Calu3 (cell line): ENCODE measurements at places on chromosomes 5 and 9. TPM values are rescaled to one million over a fixed set of nuclear protein-coding genes. Genes with fewer than 3 reads are reported as not detected.

The GARIN3 gene
- total RNA-seq = not detected in 2 replicates

The PDE6A gene
- not detected in 2 replicates for total RNA-seq

The NUP188 gene
- 34.3 and 49.6 TPM in 2 replicates for total RNA-seq

The GNPDA1 gene
- 53.2 and 54.0 TPM in 2 replicates for total RNA-seq

The FOXD4L3 gene
- 0.95 and 1.2 TPM in 2 replicates for total RNA-seq

The FOXD4L6 gene
- 0.28 TPM in 1 of 2 replicates, not detected in the other for total RNA-seq

The CAPSL gene
- not detected in 2 replicates for total RNA-seq

The GCNT4 gene
- total RNA-seq = 4.5 and 5.8 TPM in 2 replicates

The PCDHGB6 gene
- 9.6 and 13.4 TPM in 2 replicates for total RNA-seq

The C7 gene
- not detected in 2 replicates for total RNA-seq

The PLCXD3 gene
- total RNA-seq = not detected in 2 replicates

The SMARCA2 gene
- 39.3 and 47.4 TPM in 2 replicates for total RNA-seq

The RLN1 gene
- total RNA-seq = not detected in 2 replicates

The RNF224 gene
- total RNA-seq = 1.6 and 1.7 TPM in 2 replicates

The SPINK7 gene
- not detected in 2 replicates for total RNA-seq

GRCh38 chr5:140953234-140953633 lies 13.0 kb upstream of the PCDHAC2 start:
- no peak for DNase-seq

GRCh38 chr5:131974016-131974415 lies 28.6 kb upstream of the MEIKIN start:
- DNase-seq = no peak

DNA sequence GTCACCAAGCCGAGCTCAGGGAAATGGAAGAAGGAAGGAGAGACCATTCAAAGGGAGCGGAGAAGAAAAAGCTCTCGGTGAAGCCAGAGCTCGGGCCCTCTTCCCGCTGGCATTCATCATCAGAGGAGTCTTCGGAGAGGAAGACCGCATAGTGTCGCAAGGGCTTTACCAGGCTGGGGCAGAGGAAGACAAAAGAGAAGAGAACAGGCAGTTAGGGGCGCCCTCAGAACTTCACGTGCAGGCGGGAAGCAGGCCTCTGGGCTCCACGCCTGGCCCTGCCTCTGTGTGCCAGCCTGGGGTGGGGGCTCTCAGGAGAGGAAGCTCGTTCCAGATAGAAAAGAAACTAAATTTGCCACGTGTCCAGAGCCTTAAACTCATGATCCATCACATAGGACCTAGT lies 31.7 kb downstream of the CRB2 start:
- DNase-seq = no peak

DNA sequence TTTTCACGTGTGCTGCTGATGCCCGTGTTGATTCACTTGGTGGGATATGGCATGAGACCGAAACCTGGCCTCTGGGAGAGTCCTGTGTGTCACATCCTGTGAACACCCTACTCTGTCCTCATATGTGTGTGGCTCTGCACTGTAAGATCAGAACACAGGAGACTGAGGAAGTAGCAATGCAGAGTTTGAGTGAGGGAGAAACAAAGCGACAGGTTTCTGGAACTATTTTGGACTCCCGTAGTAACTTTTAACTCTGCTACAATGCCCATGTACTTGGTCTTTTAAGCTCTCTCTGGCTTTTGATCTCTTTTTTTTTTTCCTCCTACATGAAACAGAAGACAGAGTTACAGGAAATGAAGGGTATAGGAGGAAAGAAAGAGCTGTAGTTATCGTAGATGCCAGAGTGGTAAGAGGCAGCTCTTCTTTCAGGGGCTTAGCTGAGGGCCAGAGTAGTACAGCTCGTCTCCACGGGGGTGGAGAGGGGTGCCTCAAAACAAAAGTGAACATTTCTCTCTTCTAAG lies 26.6 kb downstream of the GRAMD2B start:
- no peak for DNase-seq

DNA sequence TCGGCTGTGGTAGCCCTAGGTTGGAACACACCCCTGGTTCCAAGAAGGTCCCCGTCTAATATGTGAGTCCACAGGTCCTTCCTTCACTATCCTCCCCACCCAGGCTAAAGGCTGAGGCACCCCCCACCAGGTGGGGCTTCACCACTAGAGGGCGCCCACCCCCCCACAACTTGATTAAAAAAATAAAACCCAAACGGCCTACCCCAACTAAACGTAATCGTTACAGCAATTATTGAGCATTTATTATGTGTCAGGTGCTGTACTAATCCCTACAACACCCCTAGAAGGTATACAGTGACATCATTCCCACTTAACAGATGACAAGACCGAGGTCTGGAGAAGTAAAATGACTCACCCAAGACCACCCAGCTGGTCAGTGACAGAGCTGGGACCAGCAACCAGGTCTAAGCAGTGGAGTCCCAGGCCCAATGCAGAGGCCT lies 65.0 kb downstream of the FGF18 start:
- DNase-seq = peak; percentile 57

DNA sequence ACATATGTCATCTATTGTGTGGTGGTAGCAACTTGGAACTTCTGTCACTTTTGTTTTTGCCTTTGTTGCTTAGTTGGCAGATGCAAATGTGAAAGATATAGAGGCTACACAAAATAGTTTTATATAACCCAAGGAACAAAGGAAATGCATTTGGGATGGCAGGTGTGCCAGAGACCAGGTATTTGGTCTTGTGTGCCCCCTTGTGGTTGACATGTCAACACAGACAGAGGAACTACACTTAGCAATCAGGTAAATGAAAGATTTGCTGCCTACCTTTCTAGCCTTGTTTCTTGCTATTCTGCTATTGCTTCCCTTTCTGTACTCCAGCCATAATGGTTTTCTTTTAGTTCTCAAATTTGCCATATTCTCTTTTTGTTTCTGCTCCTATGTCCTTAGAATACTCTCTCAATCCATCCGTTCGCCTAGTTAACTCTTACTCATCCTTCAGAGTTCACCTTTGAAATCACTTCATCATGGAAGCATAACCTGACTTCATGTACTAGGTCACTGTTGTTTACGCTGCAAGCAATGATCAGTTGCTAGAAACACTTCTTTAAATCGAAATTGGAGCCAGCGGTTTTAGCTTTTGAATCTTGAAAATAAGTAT lies 119.5 kb downstream of the TRPM3 start:
- peak; percentile 63 for DNase-seq

GRCh38 chr5:41598011-41598410 lies 87.6 kb upstream of the PLCXD3 start:
- no peak for DNase-seq

- no peak for DNase-seq
These were observed 578.7 kb upstream of the ZNF462 start for GRCh38 chr9:106284296-106284695.

- DNase-seq = no peak
These were observed 63.7 kb downstream of the NEK6 start for GRCh38 chr9:124321416-124321815.

DNA sequence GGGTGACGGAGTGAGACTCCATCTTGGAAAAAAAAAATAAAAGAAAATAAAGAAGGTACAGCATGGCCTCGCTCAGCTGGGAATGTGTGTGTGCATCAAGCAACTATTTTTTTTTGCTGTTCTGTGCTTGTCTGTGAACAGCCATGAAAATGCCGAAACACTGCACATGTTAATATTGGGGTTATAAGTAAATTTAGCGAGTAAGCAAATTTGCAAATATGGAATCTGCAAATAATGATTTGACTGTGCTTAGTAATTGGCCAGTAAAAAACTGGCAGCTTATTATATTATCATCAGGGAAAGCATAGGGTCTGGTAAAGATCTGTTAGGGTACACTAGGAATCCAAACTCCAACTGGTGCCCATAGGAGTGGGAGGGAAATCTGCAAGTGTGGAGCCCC lies 278.1 kb upstream of the KLF4 start:
- no peak for DNase-seq

DNA sequence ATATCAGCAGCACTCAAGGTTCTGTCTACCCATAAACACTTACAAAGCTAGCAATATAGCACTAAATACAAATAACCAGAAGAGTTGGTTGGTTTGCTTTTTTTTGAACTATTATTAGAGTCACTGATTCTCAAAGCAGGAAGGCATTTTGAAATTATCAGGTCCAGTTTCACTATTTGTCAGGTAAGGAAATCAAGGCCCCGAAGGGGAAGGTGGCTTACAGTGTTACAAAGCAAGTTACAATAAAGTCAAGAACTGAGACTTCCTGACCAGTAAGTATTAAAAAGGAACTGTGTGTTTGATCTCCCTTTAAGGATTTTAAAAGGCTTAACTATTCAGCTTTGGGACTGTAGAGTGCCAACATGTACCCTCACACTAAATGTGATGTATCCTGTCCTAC lies 10.8 kb downstream of the C5orf15 start:
- no peak for DNase-seq

DNA sequence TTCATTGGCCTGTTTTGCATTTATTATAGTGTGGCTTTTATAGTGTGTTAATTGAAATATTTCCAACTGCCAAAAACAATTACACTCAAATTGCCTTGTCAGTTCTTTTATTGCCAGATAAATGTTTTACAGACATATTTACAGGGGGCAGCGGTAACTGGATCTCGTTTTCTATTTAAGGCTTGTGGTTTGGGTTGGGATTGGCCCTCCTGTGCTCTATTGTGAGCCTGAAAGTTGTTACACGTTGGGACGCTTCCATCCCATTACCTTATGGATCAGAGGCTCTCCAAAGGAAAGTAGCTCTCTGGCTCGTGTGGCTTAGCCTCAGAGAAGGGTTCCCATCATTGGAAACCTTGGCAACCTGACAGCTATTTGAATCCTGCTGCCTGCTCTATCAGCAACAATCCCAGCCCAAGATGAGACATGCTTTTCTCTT lies 20.8 kb downstream of the DNAI1 start:
- DNase-seq = no peak

GRCh38 chr9:86282077-86282978 lies at the start of gene ISCA1:
ISCA1 (minus strand) TSS chr9:86282538; CDS start chr9:86282458, 80 bp downstream.
- DNase-seq = peak; percentile 93

DNA sequence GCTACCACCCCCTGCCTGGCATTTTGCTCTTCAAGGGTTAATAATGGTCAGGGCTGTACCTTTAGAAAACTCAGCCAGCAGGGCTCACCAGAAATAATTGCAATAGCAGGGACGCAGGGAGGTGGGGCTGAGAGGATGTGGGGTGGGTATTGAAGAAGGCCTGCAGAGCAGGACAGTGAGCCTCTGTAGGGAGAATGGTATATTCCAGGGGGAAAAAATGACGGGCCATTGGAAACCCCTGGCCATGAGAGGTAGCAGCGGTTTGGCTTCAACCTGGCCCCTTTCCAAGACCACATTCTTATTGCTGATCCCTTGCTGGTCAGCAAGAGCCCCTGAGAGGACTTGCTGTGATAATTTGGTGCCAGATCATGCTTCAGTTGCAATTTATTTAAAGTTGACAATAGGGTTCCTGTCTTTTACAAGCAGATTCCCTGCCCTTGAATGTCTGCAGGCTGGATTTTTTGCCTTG lies 36.7 kb upstream of the CTNNA1 start:
- peak; percentile 56 for DNase-seq

DNA sequence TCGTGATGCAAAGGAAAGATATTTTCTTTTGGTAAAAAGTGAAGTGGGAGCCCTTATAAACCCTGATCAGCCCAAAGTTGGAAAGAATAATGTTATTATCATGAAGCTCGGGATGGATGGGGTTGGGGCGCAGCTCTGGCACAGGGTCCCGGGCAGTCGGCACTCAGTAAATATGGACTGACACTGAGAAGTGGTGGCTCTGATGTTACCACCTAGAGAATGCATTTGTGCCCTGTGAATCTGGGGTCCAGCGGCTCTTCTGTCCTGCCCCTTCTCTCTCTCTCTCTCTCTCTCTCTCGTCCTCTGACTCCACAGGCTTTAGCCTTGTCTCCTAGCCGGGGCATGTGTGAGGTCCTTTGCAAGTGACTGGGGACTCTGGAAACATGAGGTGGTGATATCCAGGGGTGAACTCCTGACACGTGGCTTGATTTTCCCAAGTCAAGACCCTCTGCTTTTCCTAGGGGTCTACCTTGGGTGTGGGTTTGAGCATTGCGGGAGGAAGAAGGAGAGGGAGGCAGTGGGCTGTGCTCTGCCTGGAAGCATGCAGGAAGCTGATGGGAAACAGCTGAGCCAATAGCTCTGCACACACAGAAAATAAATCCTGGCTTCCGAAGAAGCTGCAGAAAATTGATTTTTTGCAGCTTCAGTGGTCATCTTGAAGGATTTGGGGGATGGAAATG lies 162.7 kb downstream of the MACROH2A1 start:
- DNase-seq = no peak

- DNase-seq = no peak
These were observed 150.9 kb downstream of the ISOC1 start for GRCh38 chr5:129245489-129245888.

GRCh38 chr5:17216176-17216973 lies 1.1 kb upstream of the BASP1 start:
- peak; percentile 75 for DNase-seq

DNA sequence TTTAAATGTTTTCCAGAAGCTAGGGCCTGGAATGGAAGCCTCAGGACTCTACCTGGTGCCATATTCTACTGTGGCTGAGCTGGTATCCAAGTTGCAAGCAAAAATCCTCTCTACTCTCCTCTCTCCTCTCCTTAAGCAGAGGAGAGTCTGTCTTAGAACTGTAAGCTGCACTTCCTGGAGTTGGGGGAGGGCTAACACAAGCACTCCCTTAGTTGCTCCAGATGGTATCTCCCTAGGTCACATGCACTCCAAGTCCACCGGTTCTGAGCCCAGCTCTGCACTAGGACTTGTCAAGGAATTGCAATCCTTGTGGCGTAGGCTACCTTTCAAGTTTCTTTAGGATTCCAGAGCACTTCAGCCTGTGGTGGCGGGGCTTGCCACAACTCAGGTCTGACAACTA lies 513.9 kb upstream of the RGMB start:
- DNase-seq = no peak

GRCh38 chr9:5688109-5688508 lies 59.2 kb downstream of the RIC1 start:
- DNase-seq = no peak

GRCh38 chr9:95140821-95141220 lies 176.7 kb downstream of the FANCC start:
- no peak for DNase-seq

- DNase-seq = no peak
These were observed 1074.2 kb upstream of the WWC1 start for GRCh38 chr5:167217097-167217743.

GRCh38 chr5:134131578-134132350 lies 17.3 kb downstream of the TCF7 start:
- DNase-seq = no peak

- no peak for DNase-seq
These were observed 19.6 kb upstream of the TNFAIP8 start for GRCh38 chr5:119336262-119336661.

DNA sequence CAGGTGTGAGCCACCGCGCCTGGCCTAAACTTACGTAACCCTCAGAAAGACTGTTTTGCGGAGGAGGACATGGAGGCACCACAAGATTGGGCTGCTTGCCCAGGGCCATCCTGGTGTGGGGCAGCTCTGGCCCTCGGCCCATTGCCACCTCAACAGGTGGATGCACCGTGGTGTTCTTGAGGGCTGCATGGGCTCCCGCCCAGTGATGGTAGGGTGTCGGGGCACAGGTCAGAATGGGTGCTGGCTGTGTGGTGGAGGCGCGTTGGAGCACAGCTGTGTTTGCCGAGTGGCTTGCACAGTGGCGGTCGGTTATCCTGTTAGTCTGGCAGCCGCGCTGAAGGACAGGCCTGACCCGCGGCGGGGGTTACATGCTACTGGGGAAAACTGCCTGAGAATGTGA lies 196.9 kb downstream of the CACNA1B start:
- no peak for DNase-seq
